ENCODE measurements at places on chromosomes 4 and X.
A peak's percentile ranks its signal among the peaks of the same experiment; 100 is the strongest.

- DNase-seq = peak; percentile 80
Observed at GRCh38 chr4:119212234-119212963, at the start of gene USP53. TSS of gene USP53 (plus strand) at chr4:119212713. CDS start at chr4:119239760, 27,047 bp downstream.

GRCh38 chrX:115364670-115365069 is 75.2 kb downstream of the LUZP4 start:
- DNase-seq = no peak

DNA sequence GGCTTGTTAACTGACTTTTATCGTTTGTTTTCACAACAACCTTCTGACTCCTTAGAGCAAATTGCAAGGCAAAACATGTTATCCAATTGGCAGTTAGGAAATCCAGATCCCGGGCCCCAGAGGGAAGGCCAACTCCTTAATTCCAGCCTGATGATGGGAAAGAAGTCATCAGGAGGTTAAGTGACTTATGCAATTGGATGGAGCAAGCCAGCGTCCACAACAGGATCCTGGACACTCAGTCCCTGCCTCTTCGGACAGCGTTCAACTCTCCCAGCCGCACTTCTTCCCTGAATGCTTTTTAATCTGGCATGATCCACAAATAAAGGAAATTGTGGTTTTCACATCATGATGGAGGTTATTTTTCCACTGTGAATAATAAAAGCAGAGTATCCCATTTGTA is 310.1 kb downstream of the RAB28 start:
- no peak for DNase-seq

DNA sequence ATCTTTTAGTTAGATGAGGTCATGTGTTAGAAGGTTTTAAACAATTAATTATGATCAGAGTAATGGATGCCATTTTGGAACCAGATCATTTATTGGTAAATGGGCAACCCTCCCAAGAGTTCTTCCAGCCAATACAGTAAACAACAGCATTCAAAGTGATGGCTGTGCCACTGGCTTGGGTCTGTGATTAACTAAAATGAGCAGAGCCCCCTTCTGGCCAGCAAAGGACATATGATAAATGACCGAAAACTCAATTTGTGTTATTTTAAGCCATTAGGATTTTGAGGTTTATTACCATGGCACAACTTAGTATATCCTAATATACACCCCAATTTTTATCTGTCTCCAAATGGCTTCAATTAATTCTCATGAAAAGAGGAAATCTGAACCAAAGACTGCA is 90.8 kb upstream of the NPFFR2 start:
- peak; percentile 12 for DNase-seq

DNA sequence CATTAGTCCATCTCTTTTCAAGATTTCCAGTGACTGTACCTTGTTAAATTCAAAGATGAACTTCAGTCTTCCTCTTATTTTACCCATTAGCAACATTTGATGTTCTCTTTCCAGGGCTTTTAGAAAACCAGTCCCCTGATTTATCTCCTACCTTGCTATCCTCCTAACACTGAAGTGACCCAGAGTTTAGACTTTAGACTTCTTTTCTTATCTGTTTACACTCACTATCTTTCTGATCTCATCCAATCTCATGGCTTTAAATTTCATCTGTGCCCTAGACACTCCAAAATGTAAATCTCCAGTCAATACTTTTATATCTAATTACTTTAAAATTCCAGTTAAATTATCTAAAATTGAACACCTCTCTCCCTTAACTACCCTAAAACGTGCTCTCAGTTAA is 13.5 kb upstream of the CXXC4 start:
- no peak for DNase-seq

DNA sequence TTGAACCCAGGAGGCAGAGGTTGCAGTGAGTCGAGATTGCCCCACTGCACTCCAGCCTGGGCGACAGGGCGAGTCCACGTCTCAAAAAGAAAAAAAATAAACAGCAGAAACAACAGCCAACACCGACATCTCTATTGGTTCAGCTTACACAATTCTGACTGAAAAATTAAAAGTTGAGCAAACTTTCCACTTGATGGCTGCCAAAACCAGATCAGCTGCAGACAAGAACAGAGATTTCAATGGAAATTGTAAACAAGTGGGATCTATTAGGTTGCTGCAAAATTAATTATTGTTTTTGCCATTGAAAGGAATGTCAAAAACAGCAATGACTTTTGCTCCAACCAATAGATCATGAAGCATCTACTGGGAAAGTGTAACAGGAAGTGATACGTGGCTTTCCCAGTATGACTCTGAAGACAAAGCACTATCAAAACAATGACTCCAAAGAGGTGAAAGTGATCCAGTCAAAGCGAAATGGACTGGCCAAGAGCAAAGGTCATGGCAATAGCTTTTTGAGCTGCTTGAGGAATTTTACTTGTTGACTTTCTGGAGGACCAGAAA is 26.3 kb downstream of the UPF3B start:
- DNase-seq = peak; percentile 10

DNA sequence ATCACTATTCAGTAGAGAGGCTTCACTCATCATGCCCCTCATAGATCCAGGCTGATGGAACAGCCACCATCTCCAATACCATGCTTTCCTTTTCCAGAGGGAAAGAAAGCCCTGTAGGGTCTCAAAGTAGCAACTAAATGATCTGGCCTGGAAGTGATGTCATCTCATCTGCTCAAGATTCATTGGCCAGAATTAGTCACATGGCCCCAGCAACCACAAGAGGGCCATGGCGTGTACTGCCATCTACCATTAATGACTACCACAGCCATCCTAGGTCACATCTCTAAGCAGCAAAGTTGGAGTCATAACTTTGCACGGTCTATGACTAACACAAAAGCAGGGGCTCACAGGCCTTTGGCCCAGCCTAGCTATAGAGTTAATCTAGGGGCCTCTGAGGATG is 194.8 kb downstream of the KIT start:
- DNase-seq = no peak

DNA sequence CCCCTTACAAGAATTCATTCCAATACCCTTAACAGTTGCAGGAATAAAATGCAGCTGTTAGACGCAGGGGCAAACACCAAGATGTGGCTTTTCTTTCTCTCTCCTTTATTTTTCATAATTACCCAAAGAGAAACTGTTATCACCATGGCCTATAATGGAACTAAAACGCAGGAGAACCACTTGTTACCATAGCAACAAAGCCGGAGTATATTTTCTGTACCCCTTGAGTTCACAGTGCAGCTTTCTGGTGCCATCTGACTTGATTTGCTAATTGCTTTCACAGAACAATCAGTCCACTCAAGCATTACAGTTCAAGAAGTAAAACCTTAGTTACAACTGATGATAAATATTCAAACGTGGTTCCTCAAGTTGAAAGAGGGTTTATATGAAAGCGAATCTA is 157.9 kb downstream of the AMELX start:
- DNase-seq = no peak

DNA sequence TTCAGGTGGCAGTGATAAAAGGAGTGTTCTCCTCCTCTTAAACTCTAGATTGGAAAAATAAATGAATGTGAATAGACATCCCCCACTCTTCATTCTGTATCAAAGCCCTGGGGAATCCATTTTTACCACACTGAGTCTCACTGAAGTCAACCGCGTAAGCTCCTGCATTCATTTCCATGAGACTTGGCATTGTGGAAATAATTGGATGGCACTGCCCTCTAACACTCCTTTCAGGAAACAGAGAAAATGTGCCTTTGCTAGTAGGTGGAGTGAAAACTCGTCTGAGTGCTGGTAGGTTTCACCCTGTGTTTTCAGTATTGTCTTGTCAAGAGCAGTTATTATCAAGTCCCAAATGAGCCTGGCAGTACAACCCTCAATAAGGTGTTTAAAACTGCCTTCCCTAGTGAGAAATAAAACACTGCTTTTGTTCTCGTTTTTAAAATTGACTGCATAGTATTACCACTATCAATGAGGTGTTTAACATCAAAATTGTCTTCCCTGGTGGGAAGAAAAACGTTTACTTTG is 9.7 kb upstream of the CDKN2AIP start:
- DNase-seq = no peak

- no peak for DNase-seq
Observed at GRCh38 chr4:29046781-29047180, 1673.4 kb upstream of the PCDH7 start.

DNA sequence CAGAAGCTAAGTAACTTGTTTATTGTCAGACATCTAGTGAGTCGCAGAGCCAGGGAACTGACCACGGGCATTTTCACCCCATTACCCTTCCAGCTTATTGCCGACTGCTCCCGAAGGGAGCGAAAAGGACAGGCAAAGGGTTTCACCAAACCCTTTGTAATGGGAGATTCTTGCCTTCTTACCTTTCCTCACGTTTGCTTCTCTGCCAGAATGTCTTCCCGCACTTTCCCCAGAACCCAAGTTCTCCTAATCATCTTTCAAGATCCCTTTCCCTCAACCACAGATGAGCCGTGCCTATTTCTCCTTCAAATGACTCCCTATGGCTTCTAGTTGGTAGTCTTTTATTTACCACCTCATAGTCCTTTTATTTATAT is 520 bp upstream of the SRP72 start:
- DNase-seq = no peak

DNA sequence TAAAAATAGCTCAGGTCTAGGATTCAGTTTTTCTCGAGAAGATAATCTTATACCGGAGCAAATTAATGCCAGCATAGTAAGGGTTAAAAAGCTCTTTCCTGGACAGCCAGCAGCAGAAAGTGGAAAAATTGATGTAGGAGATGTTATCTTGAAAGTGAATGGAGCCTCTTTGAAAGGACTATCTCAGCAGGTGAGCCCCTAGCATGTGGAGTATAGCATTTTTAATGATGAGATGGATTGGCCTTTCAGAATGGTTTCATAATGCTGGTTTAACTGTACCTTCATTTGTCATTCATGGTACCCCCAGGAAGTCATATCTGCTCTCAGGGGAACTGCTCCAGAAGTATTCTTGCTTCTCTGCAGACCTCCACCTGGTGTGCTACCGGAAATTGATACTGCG is 79.4 kb downstream of the SLC10A6 start:
- no peak for DNase-seq

DNA sequence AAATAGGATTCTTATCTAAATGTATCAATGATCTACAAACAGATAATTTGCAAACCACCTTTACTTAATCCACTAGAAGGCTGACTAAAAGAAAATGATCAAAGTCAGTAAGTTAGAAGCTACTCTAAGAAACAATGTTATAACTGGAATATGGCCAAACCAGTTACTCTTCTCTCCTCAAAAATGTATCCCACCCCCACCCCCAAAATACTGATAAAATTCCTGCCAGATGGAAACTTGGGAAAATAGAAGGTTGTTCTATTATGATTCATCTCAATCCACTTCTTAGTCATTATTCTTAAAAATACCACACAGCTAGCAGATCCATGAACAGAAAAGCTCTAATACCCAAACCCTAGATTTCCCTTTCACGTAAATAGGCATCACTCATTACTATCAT is 206.4 kb downstream of the KLHL13 start:
- DNase-seq = no peak

DNA sequence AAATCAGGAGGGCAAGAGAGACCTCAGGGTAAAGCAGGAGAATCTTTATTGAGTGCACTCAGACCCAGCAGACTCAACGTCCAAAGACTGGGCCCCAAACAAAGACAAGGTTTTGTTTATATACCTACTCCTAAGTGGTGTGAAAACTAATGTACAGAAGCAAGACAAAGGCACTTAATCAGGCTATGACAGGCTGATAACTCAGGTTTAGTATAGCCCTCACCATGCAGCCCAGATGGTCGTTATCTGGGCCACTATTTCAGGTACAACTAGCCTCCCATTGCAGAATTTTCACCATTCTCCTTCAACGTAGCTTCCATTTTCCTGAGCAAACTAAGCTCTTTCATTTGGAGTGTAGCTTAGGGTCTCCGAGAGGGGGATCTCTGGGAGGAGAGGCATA is 36.9 kb downstream of the SULT1E1 start:
- no peak for DNase-seq

- no peak for DNase-seq
Observed at GRCh38 chr4:67055319-67055718, 490.0 kb downstream of the CENPC start.

GRCh38 chr4:140297221-140297570 is 76.2 kb upstream of the SCOC start:
- DNase-seq = no peak

DNA sequence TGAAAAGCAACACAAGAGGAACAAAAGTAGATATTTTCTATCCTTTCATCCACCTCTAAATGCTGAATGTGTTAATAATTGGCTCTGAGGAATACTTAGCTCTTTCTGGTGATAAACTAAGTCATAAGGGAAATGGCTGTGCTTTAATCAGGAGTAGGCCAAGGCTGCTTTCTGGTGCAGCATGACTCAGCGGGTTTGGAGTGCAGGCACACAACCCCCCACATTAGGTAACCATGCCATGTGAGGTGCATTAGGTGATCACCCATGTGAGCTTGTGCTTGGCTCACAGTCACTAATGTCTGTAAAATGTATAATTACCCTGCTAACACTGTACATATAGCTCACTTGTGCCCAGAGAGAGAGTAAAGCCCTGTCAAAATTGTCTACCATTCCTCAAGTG is 57.2 kb downstream of the USP38 start:
- no peak for DNase-seq
